Activated CD8-positive, alpha-beta memory T cell treated with anti-CD3 and anti-CD28 coated beads for 36 hours (primary cell): ENCODE measurements at places on chromosomes 1 and 21. TPM values are rescaled to one million over a fixed set of nuclear protein-coding genes. Genes with fewer than 3 reads are reported as not detected.

Gene MATN1
- 0.27 TPM for total RNA-seq

Gene LCE1E
- total RNA-seq = not detected

Gene OR2L5
- not detected for total RNA-seq

Gene SPATA6
- total RNA-seq = 1.3 TPM

Gene FCRL5
- not detected for total RNA-seq

Gene AUNIP
- 11.1 TPM for total RNA-seq

Gene CDKN2C
- total RNA-seq = 8.9 TPM

Gene OR2T35
- total RNA-seq = not detected

Gene CSF3R
- not detected for total RNA-seq
